Stimulated activated CD8-positive, alpha-beta memory T cell treated with anti-CD3 and anti-CD28 coated beads, Interleukin-4, amount 100 ng/mL, for 24 hours (primary cell): ENCODE measurements at places on chromosomes 3 and 15.

DNA sequence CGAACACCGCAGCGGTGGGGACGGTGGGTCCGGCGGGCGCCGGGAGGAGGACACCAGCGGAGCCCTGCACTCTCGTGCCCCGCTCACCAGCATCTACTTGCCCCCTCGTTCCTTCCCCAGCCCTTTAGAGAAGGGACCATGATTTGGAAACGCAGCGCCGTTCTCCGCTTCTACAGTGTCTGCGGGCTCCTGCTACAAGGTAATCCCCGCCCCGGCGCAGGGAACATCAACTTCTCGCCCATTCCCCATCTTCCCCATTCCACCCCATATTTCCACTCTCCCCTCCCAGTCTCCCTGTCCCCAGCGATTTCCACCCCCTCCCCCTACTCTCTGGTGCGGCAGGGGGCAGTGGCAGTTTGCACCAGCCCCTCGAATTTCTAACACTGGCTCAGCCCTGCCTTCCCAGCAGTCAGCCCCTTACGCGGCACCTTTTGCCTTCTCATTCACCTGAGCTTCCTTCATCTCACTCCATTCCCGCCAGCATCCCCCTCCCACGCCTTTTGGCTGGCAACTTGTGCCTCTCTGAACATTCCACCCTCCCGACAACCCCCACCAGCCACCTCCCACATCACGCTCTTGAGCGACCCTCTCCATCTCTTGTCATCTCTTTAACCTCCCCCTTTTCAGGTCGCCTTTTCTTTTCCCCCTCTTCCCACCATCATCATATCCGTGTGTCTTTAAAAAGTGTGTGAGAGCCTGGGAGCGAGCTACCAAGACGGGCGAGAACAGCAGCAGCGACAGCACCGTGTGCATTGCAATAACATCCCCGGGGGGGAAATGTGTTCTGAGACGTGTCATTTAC is 882 bp downstream of the CADM2 start:
- no peak for DNase-seq

GRCh38 chr3:23602971-23603370 is 202.8 kb upstream of the UBE2E1 start:
- DNase-seq = no peak

GRCh38 chr3:98807011-98807410 is 43.9 kb downstream of the ST3GAL6 start:
- no peak for DNase-seq

- no peak for DNase-seq
These were observed 217.9 kb downstream of the SNRPN start for GRCh38 chr15:25172691-25173090.

GRCh38 chr3:28053759-28054158 is 187.7 kb upstream of the CMC1 start:
- DNase-seq = no peak

GRCh38 chr15:40477642-40478327 is 7.0 kb downstream of the CHST14 start:
- no peak for DNase-seq

DNA sequence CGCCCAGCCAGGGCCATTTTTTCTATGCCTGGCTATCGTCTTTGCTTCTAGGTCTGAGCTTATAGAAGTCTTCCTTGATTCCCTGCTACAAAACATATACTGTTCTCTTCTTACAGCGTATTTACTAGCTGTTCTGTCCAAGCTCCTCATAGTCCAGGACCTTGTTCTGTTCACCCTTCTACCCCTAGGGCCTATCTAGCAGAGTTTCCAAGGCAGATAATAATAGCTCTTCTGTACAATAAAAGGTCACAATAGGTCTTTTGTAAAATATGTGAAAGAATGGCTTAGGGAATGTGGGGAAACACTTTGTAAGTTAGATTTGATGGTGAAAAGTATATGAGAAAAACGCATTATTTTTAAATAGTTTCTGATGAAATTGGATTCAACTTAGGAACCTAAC is 158.2 kb downstream of the P3H2 start:
- DNase-seq = no peak

- no peak for DNase-seq
These were observed 30.2 kb upstream of the GREM1 start for GRCh38 chr15:32687556-32687955.

DNA sequence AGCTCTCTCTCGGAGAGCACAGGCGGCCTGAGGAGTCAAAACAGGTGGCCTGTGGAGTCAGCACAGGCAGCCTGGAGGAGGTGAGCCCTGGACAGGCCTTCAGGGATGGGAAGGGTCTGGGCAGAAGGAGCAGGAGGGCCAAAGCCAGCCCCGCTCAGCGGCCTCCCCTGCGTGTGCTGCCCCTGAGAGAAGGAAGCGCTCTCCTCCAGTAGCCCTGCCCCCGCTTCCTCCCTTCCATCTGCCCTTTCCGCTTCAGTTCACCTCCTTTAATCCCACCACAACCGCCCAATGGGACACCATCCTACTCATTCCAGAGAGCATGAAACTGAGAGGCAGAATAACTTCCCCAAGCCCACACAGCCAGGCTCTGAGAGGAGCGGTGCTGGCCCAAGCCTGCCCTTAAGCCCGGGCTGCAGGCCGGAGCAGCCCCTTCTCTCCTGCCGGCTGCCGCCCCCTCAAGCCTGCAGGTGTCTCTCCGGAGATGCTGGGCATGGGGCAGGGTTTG is 3.2 kb upstream of the NR2E3 start:
- DNase-seq = no peak

DNA sequence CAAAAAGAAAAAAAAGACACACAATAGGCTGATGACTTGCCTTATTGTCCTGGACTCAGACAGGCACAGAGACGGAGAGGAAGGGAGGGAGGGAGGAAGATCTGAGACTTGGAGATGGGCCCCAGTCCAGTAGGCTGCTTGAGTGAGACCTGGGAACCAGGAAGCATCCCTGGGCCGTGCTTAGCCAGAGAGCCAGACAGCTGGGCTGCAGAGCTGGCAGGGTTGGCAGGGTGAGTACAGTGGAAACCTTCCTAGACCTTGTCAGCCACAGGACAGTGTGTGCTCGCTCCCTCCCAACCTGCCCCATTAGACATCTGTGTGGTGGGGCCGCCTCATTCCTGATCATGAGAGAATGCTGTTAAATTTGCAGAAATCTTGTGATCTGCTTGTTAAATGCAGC is 107.9 kb upstream of the ALDH1A3 start:
- DNase-seq = no peak

GRCh38 chr3:15755181-15755580 is 42.6 kb downstream of the ANKRD28 start:
- DNase-seq = no peak

- DNase-seq = no peak
These were observed 62.0 kb upstream of the ACP3 start for GRCh38 chr3:132255041-132255745.

- DNase-seq = no peak
These were observed 114.7 kb upstream of the ALDH1A3 start for GRCh38 chr15:100764778-100765466.

GRCh38 chr3:169913323-169913722 is 2.0 kb downstream of the SAMD7 start:
- no peak for DNase-seq

- no peak for DNase-seq
These were observed 332.3 kb upstream of the CNTN4 start for GRCh38 chr3:1766384-1766783.

- no peak for DNase-seq
These were observed at the start of gene SLC9C1 for GRCh38 chr3:112293368-112294321. Gene SLC9C1, minus strand, starts transcription at chr3:112294216. Its CDS starts 7,425 bp downstream, at chr3:112286791.

GRCh38 chr3:160343132-160343531 is 55.9 kb downstream of the IFT80 start:
- DNase-seq = no peak

GRCh38 chr15:95770196-95770595 is 560.3 kb upstream of the NR2F2 start:
- no peak for DNase-seq

DNA sequence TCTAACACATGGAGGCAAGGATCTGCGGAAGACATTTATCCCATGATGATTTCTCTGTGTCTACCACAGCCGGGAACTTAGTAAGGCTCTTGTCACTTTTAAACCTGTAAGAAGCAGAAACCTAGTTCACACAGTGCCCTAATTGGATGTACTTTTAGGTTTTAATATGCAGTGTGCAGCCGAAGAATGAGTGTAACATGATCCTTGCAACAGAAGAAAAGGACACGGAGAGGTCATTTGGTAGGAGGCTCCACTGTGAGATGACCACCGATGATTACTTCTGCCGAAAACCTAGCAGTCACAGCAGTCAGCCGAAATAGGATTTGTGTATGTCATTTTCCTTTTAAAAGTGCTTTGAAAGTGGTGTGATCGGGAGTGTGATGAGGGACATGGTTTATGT is 6.8 kb downstream of the CACNA1D start:
- no peak for DNase-seq

GRCh38 chr3:18216996-18217395 is 208.1 kb downstream of the SATB1 start:
- no peak for DNase-seq

DNA sequence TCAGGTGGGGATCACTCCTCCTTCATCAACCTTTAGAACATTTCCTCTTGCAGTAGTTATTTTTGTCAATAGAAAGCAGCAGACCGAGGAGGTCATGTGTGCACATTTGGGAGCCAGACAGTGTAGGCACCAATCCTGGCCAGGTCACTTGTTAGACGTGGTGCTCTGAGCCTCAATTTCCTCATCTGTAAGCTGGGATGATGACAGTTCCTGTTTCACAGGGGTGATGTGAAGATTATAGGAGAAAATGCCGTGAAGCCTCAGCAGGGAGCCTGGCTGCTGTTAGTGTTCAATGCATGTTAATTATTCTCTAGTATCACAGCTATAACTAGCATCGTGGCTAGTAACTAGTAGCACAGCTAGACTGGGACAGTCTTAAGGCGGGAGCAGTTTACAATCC is 64.7 kb downstream of the ATP2B2 start:
- DNase-seq = no peak

GRCh38 chr3:71156062-71156665 is 427.4 kb downstream of the FOXP1 start:
- no peak for DNase-seq

- no peak for DNase-seq
These were observed 12.5 kb downstream of the OXNAD1 start for GRCh38 chr3:16277471-16277870.

DNA sequence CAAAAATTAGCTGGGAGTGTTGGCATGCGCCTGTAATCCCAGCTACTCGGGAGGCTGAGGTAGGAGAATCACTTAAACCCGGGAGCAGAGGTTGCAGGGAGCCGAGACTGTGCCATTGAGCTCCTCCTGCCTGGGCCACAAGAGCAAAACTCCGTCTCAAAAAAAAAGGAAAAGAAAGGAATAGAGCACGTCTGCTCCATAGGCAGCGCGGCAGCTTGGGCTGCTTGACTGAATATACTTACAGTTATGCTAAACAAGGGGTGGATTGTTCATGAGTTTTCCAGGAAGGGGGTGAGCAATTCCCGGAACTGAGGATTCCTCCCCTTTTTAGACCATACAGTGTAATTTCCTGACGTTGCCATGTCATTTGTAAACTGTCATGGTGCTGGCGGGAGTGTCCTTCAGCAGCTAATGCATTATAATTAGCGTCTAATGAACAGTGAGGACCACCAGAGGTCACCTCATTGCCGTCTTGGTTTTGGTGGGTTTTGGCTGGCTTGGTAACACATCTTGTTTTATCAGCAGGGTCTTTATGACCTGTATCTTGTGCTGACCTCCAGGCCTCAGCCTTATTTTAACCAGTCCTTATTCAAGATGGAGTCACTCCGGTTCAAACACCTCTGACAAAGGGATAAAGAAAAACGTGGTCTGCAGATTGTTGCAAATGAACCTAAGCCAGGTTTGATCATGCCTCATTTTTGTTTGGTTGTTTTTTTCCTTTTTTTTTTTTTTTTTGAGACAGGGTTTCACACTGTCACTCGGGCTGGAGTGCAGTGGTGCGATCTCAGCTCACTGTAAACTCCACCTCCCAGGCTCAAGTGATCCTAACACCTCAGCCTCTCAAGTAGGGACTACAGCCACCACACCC is 24.9 kb upstream of the SENP5 start:
- DNase-seq = no peak

DNA sequence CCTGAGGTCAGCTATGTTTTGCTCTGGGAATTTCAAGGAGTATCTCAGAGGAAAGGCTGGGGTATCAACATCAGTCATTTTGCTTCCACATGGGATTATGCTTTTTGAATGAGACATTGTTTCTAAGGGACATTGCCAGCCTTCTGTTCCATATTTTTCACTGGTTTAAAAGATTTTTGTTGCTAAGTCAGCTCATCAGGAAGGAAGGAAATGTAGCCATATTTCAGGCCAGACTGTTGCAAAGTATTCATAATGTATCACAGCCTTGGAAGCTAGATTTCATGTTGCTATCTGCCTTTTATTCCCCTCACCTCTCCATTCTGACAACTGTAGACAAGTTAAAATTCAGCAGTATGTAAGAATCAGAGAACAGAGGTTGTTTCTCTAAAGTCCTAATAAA is 61.0 kb upstream of the CHRM5 start:
- DNase-seq = no peak

GRCh38 chr15:66405615-66406014 is 18.9 kb downstream of the MAP2K1 start:
- no peak for DNase-seq

DNA sequence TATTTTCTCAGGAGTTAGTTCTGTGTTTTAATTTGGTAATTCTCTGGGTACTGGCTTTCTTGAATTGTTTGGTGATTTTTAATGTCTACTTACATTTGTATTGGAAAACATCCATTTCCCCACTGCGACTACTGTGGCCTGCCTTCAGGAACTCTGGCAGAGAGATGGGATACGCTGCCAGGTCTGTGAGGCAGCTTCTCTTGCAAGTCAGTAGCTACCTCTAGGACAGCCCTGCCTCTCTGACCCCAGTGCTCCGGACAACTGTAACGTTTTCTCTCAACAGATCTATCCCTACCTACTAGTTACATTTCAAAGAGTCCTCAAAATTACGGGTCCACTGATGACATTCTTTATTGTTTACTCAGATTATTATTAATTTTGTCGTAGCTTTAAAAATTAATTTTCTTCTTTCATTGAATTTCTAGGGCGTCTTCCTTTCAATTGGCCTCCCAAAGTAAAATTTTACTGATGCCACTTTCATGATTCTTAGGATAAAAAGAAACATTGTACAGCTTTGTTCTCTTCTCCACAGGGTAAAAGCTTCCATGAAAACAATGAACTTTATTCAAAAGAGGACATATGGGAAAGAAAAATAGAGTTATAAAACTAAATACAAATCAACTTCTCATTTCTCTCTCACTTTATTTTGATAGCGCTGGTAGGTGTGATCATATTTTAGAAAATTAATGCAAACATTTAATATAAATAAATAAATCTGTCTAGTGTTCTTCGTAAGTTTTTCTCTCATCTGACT is 123.2 kb upstream of the GOLGA8J start:
- no peak for DNase-seq

DNA sequence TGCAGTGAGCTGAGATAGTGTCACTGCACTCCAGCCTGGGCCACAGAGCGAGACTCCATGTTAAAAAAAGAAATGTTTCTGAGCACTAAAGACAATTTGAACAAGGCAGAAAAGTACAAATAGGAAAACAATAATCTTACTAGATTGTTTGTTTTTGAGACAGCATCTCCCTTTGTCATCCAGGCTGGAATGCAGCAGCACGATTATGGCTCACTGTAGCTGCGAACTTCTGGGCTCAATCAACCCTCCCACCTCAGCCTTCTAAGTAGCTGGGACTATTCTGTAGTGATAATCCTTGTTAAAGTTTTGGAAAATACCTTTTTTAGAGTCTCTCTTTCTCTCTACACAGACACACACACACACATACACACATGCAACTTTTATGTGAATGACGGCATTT is 107.1 kb downstream of the LPP start:
- no peak for DNase-seq
